CMK (cell line): ENCODE measurements at places on chromosomes 11 and 22.

GRCh38 chr22:38793317-38793716 is 626 bp downstream of the DNAL4 start:
- no peak for DNase-seq

DNA sequence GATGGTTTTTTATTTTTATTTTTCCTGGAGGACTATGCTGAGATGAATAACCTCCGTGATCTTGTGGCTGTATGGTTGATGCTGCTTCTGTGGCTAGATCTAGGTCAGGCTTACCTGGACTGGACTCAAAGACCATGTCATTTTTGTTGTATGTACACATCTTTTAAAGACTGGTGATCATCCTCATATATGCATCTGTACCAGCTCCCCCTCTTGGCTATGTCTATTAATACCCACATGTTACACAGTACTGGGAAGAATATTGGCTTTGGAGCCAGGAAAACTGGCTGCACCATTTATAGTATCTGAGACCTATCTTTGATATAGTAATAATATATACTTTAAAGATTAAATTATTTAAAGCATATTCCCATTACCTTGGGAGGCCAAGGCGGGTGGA is 18.4 kb upstream of the PITPNB start:
- DNase-seq: no peak

DNA sequence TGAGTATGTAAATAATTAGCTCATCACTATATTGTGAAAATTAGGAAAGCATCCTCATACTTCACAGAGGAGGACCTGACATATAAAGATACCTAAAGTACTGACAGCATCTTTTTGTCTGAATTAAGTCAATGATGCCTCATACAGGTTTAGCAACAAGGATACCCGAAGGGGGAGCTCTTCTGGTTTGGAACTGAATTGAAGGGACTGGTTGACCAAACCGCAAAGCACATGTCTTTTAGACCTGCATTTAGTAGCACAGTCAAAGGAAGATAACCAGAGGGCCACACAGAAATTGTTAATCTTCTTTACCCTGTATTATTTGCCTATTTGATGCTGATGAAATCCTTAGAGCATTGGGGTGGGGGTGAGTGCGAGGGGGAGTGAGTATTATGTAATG is 12.9 kb upstream of the WT1 start:
- DNase-seq: no peak

DNA sequence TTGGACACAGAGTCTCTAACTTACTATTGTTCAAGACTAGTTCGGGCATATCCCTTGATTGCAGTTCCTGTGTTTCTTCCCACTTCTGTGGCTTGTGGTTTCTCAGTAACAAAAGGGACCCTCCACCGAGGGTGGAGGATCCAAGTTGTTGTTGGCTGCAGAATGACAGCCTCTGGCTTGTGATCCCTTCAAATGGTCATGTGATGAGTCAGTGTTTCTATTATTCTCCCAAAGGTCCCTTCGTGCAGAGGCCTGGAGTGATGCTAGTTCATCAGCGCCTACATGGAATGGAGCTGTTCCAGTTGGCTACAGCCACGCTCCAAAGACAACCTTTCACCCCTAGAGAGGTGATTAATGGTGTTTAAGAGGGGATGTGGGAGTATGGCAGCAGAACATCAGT is 2.6 kb upstream of the VWCE start:
- no peak for DNase-seq

GRCh38 chr22:36828815-36829214 is 12.0 kb upstream of the PVALB start:
- no peak for DNase-seq

GRCh38 chr11:16587670-16588069 is 150.8 kb upstream of the C11orf58 start:
- DNase-seq: no peak

- DNase-seq: no peak
Observed at GRCh38 chr11:107457205-107457557, 444 bp downstream of the CWF19L2 start.

DNA sequence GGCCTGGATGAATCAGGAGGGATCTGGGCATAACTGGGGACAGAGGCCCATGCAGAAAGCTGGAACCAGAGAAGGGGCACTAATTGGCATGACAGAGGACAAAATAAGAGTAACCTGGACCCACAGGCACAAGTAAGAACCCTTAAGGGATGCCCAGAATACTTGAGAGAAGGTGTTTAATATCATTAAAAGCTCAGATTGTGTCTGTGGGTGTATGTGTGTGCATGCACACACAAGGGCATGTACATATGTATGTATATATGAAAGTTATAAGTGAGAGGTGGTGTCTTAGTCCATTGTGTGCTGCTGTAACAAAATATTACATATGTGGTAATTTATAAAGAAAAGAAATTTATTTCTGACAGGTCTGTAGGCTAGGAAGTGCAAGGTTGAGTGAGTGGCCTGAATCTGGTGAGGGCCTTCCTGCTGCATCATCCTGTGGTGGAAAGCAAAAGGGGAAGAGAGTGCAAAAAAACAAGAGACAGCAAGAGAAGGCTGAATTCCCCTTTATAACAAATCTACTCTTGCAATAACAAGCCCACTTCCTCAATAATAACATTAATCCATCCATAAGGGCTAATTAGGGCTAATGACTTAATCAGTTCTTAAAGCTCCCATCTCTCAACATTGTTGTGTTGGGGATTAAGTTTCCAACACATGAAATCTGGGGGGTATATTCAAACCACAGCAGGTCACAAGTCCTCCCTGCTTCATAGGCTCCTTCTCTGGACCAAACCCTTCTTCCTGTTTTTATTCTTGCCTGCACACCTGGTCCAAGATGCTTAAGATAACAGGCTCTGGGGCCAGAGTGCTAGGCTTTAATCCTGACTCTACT is 68.3 kb upstream of the POU2AF2 start:
- no peak for DNase-seq

DNA sequence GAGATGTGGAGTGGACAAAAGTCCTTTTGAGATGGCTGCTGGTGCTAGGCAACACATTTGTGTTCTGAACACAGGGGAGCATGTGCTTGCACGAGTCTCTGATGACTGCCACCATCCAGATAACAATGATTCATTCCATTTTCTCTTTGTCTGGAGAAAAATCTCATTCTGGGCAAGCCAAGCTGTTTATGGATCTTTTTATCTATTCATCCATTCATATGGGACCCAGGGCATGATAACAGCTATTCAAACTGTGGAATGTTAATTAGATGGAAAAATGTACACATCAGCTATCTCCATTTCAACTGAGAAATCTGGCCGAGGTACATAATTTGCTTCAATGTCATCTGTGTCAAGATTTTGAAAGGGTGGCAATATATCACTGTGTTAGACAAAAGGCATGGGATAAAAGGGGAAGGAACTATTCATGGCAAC is 117.5 kb upstream of the ZBED5 start:
- no peak for DNase-seq

DNA sequence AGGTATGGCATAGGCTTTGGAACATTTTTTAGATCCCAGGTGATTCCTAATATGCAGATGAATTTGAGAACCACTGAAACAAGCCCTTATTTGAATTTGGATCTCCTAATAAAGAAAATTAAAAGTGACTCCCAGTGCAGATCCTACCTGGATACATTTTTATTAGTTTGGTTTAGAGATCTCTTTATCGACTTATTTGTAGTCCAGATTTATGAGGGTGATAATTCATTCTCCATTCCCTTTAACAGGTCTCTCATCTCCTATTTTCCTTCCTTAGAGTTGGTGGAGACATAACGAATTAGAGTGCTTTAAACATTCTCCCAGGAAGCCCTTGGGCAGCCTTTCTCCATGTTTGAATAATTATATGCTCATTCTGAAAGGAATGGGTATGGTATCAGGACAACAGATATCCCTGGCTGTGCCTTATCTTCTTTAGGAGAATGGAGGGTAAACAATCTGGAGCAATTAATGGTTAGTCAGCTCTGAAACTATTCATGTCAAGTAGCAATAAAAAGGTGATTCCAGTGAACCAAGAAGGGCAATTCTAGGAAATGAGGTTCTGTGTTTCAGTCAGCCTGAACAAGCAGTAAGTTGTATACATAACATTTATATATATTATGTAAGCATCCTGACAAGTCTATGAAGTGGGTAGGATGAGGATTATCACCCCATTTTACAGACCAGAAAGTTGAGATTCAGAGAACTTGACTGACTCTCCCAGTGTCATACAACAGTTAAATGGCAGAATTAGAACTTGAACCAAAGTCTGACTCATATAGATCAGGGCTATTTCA is 53.9 kb upstream of the RCE1 start:
- no peak for DNase-seq

- no peak for DNase-seq
Observed at GRCh38 chr11:3823303-3823702, 14.9 kb downstream of the PGAP2 start.
